ENCODE measurements at places on chromosomes 4 and X. TPM values are rescaled to one million over a fixed set of nuclear protein-coding genes. Genes with fewer than 3 reads are reported as not detected.

The EGF gene
- 0.43 TPM for total RNA-seq

The FAM133A gene
- under 0.01 TPM for total RNA-seq

The UGT2B15 gene
- not detected for total RNA-seq

The PDLIM3 gene
- total RNA-seq = 15.8 TPM

The MAGEA11 gene
- 0.09 TPM for total RNA-seq

The REPS2 gene
- total RNA-seq = 0.14 TPM

The BRS3 gene
- total RNA-seq = not detected

The TCP11X2 gene
- not detected for total RNA-seq

The SOWAHB gene
- total RNA-seq = not detected

The TMEM156 gene
- 0.18 TPM for total RNA-seq

The MTMR8 gene
- total RNA-seq = not detected

The ADAM29 gene
- total RNA-seq = under 0.01 TPM

The SMIM10L2A gene
- total RNA-seq = 0.28 TPM

The TKTL1 gene
- not detected for total RNA-seq

The ZAR1 gene
- total RNA-seq = not detected

The SPATA4 gene
- total RNA-seq = 0.28 TPM

The ARAP2 gene
- total RNA-seq = 1.3 TPM

The SOD3 gene
- total RNA-seq = 12.2 TPM

The SSX4 gene
- not detected for total RNA-seq

The RS1 gene
- total RNA-seq = not detected

The DSPP gene
- not detected for total RNA-seq

The MAGEB10 gene
- not detected for total RNA-seq

The VCX gene
- total RNA-seq = not detected

The COPS4 gene
- 75.0 TPM for total RNA-seq
